ENCODE measurements at places on chromosomes 4 and X.

DNA sequence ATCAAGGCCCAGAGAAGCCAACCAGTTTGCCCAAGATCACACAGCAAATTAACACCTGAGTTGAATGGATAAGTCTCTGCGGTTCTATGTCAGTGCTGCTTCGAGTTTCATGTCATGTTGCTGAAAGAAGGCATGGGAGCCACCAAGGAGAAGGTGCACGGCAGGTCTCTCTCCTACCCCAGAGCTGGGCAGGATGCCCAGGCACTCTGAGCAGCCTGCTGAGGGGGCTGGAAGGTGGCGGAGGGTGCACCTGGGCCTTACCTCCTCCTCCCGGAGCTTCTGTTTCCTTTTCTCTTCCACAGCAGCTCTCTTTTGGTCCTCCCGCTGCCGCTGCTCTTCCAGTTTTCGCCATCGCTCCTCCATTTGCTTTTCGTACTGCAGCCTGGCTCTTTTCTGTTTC is 53.6 kb downstream of the MAP7D2 start:
- no peak for DNase-seq

DNA sequence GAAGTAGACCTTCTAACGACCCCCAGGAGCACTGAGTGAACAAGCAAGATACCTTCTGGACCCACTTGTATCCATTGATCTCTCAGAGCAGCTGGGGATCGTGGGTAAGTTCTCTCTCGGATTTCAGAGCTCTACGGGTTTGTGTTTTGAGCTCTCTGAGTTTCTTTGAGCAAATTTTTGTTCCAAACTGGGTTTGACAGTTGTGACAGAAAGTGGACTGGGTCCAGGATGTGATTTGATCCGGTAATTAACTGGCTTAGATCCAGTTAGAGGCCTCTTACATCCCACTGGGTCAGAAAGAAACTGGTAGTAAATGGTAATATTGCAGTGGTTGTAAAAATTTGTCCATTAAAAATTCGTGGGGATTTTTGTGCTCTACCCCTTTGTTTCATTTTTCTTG is 459.2 kb downstream of the INPP4B start:
- DNase-seq, result no peak

DNA sequence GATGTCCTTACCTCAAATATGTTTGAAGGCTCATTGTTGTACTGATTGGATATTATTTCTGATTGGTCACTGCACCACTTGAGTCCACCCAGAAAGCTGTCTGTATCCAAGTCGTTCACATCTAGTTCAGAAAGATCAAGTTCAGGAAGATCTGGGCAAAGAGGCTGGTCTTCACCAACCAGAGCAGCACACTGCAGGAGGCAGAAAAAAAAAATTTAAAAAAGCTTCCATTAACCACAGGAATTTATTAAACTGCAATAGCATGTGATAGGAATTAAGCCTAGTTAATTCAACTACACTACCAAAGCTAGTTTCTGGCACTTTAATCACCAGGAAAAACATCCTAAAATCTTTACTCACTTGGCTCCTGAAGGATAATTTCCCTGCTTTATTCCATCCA is 5.1 kb downstream of the PPARGC1A start:
- no peak for DNase-seq

DNA sequence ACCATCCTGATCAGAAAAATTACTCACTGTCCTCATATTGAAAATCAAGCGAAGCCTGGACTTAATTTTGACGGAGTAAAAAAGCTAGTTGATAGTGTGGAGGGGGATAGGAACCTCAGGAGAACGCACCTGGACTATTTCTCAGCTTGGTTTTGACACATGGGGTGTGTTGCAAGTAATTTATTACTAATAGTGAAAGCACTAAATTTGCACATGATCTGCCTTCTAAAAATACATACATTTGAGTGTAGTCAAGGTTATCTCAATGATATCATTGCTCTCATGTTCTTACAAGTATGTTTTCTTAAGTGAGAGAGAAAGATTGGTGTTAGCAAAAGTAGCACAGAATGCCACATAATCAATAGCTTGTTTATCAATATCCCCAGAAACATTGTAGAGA is 29.5 kb downstream of the LRIT3 start:
- no peak for DNase-seq

GRCh38 chr4:159764343-159764952 is 661.6 kb downstream of the RAPGEF2 start:
- DNase-seq, result no peak

DNA sequence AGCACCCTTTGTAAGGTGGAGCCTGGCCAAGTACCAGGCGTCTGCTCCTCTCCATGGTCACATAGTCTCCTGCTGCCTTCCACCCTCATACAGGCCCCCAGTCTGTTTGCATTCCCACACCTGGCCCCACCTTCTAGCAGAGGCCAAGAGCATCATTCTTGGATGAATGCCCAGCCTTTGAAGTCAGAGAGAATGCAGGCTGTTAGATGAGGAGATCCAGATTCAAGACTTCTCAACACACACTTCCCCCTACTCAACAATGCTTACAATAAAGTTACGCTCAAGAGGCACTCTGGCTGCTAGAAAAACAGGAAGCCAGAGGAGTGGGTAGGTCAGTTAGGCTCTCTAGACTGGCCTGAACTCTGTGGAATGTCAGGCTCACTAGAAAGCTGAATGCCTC is 43.3 kb downstream of the SHROOM4 start:
- no peak for DNase-seq

DNA sequence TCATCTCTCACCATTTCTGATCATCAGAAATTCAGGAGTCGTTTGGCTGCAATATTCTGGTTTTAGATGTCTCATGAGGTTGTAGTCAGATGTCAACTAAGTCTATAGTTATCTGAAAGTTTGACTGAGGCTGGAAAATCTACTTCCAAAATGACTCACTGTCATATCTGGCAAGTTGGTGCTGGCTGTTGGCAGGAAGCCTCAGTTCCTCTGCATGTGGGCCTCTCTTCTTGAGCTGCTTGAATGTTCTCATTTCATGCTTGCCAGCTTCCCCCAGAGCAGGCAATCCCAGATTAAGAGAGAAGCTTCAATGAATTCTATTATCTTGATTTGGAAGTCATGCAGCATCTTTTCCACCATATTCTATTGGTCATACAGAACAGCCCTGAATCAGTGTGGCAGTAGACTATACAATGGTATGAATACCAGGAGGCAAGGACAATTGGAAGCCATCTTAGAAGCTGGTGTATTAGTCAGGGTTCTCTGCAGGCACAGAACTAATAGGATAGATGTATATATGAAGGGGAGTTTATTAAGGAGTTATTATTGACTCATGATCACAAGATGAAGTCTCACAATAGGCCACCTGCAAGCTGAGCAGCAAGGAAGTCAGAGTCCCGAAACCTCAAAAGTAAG is 46.8 kb upstream of the ELF2 start:
- DNase-seq, result no peak

DNA sequence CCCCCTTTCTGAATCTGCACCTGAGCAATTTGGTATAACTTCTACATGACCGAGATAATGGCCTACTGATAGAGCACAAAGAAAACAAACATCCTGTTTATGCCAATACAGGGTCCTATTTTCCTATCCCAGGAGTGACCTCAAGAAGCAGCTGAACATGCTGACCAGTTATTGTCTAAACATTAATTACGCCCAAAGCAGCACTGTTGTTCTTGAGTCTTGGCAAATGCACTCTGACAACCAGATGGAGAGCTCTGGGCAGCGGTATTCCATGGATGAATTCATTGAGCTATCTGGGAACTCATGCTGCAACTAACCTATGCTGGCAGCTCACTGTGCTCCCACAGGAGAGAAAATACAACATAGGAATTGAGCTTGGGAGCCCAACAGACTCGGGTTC is 52.6 kb downstream of the PCYT1B start:
- no peak for DNase-seq

DNA sequence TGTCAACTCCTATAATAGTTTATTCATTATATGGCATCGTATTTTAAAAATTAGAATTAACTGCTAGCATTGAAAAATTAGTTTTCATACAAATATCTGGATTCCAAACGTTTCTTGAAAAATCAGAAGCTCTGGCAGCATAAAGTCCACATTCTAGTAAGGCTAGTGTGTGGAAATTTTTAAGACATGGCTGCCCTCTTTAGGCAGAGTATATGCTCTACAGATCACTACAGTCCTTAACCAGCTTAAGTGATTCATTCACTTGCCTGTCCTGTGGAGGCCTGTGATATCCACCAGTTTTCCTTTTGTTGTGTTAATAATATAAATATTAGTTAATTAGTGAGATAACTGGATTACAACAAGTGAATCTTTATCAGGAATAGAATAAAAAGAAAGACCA is 287.2 kb downstream of the OPHN1 start:
- no peak for DNase-seq

- no peak for DNase-seq
Observed at GRCh38 chrX:132216283-132216682, 3.0 kb downstream of the RAP2C start.

GRCh38 chr4:109713500-109713899 is 10.3 kb upstream of the CASP6 start:
- DNase-seq, result no peak

- DNase-seq, result no peak
Observed at GRCh38 chr4:147003956-147004809, 58.5 kb upstream of the TTC29 start.

DNA sequence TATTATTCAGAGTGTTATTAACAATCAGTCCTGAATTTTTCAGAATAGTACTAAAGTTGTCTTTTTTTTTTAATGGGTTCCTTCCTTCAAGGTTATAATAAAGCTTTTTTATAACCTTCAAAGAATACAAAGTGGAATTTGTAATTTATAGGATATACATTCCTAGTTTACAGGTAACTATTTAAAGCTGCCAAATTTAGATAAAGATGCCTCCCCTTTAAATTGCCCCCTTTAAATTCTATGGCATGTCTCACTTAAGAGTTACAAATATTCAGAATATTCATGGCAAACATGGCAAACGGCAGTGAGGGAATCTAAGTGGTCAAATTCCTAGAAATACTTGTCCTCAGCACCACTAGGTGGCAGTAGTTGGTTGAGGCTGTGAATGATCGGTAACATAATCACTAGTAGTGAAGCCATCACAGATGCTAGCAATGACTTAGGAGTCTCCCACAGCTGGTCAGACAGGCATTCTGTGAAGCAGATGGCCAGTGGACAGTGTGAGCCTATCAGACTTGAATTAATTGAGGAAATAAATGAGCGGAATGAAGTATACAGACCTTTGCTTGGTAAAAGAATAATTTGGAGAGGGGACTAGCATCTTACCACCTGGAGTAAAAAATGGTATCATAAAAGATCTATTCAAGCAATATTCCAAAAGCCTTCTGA is 86.4 kb downstream of the CBR4 start:
- DNase-seq, result peak; percentile 71

- no peak for DNase-seq
Observed at GRCh38 chr4:188647820-188648370, 508.7 kb downstream of the TRIML1 start.

- no peak for DNase-seq
Observed at GRCh38 chr4:87122252-87122651, 98.2 kb downstream of the KLHL8 start.

DNA sequence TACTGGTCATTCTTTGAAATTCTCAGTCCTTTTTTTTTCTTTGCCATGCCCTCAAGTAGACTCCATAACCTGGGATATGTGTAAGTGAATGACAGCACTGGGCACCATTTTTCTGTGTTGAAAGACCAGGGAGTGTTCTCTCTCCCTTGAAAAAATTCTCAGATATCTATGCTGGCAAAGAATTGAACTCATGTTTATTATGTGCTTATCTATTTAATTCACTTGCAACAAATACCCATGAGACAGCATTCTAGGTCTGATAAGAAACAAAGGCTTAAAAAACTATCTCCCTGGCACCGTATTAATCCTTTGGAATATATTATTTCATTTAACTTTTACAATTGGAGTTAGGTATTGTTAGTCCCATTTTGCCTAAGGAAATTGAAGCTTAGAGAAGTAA is 36.7 kb downstream of the LARP7 start:
- DNase-seq, result no peak

DNA sequence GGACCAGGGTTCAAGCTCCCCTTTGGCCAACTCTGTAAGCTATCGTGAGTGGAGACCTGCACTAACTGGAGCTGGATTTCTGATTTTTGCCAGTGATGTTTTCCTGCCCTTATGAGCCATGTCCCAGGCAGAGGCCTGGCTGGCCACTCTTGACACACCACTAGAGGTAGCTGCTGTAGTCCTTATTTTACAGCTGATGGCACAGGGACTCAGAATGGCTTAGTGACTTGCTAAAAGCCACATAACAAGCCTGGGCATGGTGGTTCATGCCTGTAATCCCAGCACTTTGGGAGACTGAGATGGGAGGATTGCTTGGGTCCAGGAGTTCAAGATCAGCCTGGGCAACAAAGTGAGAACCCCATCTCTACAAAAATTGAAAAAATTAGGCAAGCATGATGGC is 33.4 kb downstream of the CYTL1 start:
- DNase-seq, result no peak

DNA sequence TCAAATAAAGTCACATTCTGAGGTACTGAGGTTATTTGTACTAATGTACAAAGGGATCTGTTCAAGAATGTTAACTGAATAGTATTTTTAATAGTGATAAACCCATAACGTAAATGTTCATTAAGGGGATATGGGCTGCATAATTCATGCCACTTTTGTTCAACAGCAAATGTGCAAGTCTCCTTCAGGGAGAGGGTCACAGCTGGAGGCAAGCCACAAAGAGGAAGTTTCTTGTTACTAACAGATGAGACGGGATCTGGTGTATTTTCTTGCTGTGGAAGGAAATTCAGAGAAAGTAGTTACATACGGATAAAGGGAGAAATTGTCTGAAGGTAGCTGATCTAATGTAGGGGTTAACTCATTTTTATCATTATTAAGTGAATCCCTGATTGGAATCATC is 10.0 kb downstream of the ZFP42 start:
- DNase-seq, result no peak

GRCh38 chr4:33060674-33061542 is 2340.7 kb downstream of the PCDH7 start:
- DNase-seq, result no peak

- no peak for DNase-seq
Observed at GRCh38 chrX:64427787-64428186, 32.5 kb upstream of the MTMR8 start.
